Activated T-cell treated with anti-CD3 and anti-CD28 coated beads, Interleukin-2, amount 50 U/mL, for 72 hours (primary cell): ENCODE measurements at places on chromosomes 3 and 15.
A peak's percentile ranks its signal among the peaks of the same experiment; 100 is the strongest.

GRCh38 chr3:5220193-5220592 lies 32.7 kb downstream of the EDEM1 start:
- no peak for DNase-seq

- DNase-seq: no peak
Observed at GRCh38 chr3:134483195-134483900, 2.4 kb downstream of the ANAPC13 start.

DNA sequence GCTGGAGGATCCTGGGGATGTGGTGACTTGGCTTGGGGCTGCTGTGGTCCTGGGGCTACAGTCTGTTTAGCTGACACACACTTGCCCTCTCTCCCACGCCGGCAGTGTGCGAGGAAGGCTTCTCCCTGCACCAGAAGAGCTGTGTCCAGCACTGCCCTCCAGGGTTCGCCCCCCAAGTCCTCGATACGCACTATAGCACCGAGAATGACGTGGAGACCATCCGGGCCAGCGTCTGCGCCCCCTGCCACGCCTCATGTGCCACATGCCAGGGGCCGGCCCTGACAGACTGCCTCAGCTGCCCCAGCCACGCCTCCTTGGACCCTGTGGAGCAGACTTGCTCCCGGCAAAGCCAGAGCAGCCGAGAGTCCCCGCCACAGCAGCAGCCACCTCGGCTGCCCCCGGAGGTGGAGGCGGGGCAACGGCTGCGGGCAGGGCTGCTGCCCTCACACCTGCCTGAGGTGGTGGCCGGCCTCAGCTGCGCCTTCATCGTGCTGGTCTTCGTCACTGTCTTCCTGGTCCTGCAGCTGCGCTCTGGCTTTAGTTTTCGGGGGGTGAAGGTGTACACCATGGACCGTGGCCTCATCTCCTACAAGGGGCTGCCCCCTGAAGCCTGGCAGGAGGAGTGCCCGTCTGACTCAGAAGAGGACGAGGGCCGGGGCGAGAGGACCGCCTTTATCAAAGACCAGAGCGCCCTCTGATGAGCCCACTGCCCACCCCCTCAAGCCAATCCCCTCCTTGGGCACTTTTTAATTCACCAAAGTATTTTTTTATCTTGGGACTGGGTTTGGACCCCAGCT lies 2.9 kb upstream of the FES start:
- DNase-seq: no peak

- peak; percentile 1 for DNase-seq
Observed at GRCh38 chr3:11808231-11808630, 38.5 kb downstream of the TAMM41 start.

GRCh38 chr15:84798436-84798946 lies 18.7 kb upstream of the ALPK3 start:
- no peak for DNase-seq

DNA sequence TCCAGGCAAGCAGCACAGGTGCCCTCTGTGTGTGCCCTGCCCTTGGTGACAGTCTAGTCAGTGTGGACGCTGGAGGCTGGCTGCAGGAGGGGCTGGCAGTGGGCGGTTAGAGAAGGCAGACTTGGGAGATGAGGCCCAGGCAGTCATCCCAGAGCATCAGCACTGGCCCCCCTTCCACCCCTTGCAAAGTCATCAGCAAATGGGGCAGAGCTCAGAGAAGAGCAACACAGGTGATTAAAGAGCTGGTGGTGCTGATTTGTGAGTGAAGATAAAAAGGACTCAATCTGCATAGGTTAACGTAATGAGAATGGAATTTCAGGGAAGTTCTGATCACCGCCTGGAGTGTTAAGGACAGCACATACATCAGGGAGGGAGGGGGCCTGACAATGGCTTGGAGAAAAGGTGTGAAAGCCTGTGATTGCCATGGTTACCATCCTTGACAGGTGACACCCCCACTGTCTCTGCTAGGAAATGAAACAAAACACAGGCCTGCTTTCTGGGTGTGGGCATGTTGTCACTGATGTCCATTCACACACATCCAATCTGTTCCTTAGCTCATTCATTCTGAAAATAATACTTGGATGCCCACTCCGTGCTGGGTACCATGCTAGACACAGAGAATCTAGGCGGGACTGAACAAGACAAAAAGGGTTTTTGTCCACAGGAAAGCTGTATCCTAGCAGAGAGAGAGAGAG lies 269.6 kb upstream of the ST8SIA2 start:
- DNase-seq: no peak

- DNase-seq: no peak
Observed at GRCh38 chr3:43950775-43951174, 260.0 kb downstream of the ABHD5 start.

DNA sequence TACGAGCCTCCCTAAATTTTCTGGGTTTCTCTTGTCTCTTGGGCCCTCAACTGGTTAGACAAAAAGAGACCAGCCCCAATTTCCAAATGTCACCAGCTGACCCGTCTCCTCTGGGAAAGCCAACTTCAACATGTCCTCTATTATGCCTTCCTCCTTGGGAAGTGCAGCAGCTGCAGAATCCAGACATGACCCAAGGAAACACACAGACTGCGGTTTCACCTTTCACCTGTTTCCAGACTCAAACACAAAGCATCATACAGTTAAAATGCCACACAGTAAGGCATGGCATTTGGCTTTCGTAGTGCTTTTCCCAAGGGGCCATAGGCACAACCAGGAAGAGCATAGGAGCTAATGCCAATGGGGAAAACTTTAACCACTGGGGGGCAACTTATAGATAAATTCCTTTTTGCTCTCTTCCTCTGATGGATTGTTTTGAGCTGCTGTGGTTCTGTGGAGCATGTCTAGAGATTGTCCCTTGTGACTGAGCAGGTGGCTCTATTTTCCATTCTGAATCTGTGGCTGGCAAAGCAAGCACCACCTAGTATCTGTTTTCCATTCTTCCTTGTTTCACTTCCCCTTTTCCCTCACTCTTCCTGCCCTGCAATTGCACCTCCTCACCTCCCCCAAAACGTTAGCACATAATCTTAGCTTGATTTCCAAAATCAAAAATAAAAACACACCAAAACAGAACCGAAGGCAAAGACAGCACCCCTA lies 49.3 kb downstream of the HHLA2 start:
- DNase-seq: no peak

- no peak for DNase-seq
Observed at GRCh38 chr15:73119478-73119877, 67.2 kb downstream of the NEO1 start.

GRCh38 chr3:105829229-105829628 lies 39.6 kb downstream of the CBLB start:
- DNase-seq: peak; percentile 54

DNA sequence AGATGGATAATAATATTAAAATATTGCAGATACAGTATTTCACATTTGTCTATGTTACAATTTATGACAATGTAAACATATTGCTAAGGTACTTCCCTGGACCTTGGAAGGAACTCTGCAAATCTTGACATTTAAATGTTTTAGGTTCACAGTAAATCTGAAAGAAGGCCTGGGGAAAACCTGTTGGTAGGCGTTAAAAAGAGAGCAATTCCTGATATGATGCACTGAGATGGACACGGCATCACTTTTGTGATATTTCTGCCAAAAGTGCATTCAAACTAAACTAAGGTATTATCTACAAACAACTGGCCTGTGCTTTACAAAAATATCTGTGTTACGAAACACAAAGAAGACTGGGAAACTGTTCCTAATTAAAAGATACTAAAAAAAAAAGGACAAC lies 6.1 kb upstream of the TP63 start:
- DNase-seq: no peak

GRCh38 chr3:35777563-35778554 lies 138.5 kb downstream of the ARPP21 start:
- no peak for DNase-seq

DNA sequence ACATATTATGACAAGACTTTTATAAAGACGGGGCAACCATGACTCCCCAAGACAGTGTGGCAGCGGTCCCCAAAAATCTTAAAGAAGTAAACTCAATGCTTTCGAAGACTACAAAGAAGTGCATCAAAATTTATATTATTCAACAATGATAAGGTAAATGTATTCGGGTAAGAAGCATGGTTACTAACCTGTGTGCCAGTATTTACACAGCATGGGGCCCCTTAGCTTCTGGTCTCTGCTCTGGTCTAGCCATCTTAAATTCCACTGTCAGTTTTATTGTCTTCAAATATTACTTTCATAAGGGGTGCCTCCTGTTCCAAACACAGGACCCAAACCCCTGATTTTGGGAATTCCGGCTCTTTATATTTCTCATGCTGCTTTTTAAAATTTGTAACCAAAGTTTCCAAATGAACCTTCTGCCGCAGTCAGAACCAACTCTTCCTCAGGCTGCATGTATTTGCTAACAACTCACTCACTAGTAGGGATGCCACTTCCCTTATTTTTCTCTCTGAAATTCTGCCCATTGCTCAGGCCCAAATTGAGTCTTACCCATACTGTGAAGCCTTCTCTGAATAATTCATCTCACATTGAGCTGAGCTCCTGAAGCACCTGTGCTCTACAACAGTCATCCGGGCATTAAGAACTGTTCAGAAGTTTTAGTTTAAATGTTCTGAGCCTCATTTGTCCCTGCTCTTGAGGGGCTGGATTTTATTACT lies 1.2 kb downstream of the TTC23 start:
- no peak for DNase-seq

DNA sequence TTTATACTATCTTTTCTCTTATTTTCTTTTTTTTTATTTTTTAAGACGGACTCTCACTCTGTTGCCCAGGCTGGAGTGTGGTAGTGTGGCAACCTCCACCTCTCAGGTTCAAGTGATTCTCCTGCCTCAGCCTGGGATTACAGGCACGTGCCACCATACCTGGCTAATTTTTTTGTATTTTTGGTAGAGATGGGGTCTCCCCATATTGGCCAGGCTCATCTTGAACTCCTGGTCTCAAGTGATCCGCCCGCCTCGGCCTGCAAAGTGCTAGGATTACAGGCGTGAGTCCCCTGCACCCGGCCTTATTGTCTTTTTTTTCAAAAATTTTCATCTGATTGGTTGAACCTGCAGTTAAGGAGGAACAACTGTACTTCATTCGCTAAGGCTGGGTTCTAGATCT lies 21.8 kb downstream of the ABHD2 start:
- DNase-seq: no peak

- no peak for DNase-seq
Observed at GRCh38 chr3:110576960-110577359, 494.7 kb upstream of the NECTIN3 start.

DNA sequence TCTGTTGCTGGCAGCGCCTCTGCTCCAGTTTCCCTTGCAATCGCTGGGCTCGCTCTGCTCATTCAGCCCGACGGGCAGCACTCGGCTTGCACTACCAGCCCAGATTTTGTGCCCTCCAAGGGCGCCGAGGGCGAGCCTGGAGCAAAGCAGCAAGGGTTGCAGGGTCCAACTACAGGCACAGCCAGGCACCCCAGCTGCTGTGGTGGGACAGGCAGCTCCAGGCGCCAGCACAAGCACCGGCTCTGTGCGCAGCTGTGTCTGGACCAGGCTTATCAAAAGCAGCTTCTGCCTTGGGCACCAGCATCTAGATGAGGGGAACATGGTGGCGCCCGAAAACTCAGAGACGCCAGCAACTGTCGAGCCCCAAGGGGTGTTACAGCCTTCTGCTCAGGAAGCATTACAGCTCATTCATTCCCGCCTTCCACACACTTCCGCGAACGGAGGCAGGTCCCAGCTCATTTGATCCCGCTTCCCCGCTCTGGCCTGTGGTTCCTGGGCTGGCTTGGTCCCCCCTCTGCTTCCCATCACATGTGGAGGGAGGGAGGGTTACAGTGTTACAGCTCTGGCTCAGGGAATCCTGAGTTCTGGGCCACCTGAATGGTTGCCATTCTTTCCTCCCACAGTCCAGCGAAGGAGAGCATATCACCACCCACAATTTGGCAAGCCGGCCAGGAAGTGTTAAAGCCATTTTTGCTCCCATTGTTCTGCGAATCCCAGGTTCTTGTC lies 409.9 kb upstream of the ALCAM start:
- DNase-seq: no peak

DNA sequence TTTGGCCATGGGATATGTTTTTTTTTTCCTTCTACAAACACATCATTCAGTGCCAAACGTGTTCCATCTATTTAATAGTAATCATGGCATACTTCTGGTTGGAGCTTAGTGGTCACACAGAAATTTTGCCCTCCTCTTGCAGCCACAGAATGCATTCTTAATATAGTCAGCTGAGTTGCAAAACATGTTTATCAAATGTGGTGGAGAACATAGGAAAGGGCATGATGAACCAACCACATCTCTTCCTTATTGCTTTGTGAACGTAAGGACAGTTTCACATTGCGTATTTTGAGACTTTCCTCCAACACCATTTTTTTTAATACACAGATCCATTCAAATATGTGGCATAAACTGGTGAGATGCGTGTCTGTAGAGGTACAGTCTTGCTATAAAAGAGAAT lies 106.8 kb downstream of the BBX start:
- DNase-seq: no peak

DNA sequence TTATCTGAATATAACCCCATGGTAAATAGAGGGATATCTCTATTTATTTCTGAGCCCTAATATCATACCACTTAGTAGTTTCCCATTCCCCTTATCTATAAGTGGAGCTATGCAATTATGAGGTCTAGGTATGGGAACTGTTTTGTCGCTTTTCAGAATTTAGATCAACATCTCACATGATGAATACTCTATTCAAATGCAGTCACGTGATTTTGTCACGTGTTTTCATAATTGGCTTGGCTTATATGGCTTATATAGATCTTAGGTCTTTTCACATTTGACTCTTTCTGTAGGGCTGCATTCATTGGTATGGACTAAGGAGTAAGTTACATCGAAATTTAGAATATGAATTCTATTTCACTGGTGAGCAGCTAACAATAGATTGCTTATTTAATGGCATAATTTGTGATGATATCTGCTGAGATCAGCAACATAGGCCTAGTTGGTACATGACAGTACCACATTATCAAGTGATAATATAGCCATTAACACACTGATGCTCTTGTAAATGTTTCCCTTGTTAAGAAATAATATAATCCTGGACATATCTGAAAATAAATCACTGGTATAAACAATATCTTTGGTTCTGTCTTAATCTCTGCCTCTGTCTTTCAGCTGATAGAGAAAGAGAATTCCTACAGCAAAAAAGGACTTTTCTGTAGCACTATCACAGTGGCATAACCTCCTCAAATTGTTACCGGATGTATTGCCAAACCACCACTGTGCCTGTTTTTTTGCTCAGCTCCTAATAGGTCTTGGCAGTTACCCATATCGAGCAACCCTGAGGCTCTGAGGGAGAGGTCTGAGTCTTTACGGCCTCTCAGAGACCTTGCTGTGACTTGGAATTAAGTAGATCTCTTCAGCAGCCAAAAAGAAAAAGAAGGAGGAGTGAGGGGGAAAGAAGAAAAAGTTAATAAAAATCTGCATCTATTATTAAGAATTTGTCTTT lies 357.1 kb downstream of the ZPLD1 start:
- DNase-seq: no peak

GRCh38 chr15:62242999-62243398 lies 77.9 kb upstream of the C2CD4B start:
- DNase-seq: no peak
